K562 (cell line): ENCODE measurements at places on chromosomes 2 and 18.

GRCh38 chr2:45992021-45992740, 305.0 kb upstream of the EPAS1 start:
- no peak for DNase-seq

GRCh38 chr2:43347746-43348145, 121.3 kb upstream of the ZFP36L2 start:
- DNase-seq, result no peak

DNA sequence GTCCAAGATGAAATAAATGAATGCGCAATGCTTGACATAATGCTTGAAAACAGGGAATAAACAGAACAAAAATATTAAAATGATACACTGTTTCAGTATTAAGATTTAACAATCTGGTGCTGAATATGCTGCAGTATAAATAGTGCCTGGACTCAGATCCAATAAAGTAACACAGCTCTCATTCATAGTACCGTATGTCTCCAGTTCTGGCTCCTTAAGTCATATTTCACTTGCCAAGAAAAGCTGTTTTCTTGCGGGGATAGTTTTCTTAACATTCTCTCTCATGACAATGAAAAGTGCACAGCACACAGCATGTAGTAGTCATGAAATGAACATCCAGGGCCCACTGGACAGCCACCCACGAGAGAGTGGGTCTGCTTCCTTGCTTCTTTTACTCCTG, 74.7 kb downstream of the SATB2 start:
- DNase-seq, result no peak

- DNase-seq, result no peak
These were observed 14.7 kb upstream of the ITGB6 start for GRCh38 chr2:160214461-160215445.

- DNase-seq, result no peak
These were observed 71.2 kb upstream of the CNTNAP5 start for GRCh38 chr2:123953846-123954245.

DNA sequence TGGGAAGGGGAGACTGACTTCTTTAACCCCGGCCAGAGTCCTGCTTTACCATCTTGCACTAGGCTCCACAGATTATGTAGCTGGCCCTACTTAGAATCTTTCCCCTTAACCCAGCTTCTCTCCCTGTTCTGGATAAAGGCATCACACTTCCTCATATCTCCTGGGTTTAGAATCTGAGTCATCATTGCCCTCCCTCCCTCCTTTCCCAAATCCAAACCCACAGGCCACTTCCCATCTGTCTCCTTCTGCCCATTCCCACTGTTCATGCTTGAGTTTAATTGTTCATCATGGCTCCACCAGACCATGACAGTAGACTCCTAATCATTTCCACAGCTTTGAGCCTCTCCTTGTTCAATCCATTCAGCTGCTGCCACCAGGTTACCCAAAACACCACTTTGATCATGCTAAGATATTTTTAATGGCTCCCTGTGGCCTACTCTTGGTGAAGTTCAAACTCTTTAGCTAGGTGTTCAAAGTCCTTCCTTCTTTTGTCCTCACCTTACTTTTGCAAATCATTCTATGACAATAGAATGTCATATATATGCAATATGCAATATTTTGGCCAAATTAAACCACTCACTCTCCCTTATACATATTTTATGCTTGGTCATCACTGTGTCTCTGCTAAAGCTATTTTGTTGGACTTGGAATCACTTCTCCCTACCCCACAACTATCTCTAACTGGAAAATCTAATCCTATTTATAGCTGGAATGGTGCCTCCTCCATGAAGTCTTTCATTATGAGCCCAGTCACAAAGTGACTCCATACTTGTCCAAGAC, 5.5 kb downstream of the PDE11A start:
- DNase-seq, result no peak

GRCh38 chr2:230600285-230600684, 112.4 kb upstream of the CAB39 start:
- no peak for DNase-seq

DNA sequence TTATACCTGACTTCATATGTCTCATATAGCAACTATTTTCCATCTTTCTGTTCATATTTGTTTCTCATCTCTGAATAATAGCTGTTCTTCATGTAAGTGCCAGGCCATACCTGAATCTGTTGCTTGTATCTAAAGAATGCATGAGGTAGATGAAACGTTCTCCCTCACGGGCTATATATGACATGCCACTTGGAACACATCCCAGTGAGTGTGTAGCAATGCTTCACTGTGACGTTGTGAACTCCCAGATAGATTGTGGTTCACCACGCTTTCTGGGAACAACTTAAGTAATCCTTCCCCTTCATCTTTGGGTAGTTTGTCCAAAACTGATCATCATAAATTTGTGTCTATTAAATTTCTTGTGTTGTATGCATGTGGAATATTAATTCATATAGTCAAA, 60.1 kb downstream of the RDH14 start:
- no peak for DNase-seq

DNA sequence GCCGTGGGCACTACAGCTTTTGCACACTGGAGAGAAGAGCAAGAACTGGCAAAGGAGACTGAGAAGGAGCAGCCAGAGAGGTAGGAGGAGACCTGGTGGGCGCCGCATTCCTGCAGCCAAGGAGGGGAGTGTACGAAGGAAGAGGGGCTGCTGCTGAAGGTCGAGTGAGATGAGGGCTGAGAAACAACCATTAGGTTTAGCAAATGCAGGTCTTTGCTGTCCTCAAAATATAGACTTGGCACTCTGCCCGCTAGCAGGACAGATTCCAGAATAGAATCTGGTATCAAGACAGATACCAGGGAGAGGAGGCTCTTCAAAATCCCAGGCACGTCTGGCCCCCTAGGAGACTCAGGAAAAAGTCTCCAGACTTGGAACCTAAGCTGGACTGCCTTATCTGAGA, 83.0 kb downstream of the TGOLN2 start:
- no peak for DNase-seq

DNA sequence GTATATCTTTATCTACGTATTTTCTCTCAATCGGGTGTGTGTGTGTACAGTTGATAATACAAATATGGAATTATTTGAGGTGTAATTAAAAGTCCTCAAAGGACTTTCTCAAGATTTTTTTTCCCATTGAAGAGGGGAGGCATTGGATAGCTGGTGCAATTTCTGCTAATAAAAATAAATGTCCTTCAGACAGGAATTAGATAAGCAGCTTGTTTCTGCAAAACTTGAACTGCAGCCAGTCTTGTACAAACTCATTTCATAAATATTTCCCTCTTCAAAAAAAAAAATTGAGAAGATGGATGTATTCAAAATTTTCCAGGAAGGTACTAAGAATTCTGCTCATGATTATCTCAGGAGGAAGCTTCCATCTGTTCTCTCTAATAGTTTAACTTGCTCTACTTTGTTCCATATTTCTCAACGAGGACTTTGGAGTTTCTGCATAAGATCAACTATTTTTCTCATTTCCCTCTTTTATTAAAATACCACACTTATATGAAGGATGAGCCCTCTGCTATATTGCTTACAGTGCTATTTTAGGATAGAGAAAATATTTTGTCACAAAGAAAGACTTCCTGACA, 33.0 kb upstream of the GLS start:
- DNase-seq, result no peak

- DNase-seq, result no peak
These were observed 20.1 kb upstream of the PTH2R start for GRCh38 chr2:208386541-208386940.

DNA sequence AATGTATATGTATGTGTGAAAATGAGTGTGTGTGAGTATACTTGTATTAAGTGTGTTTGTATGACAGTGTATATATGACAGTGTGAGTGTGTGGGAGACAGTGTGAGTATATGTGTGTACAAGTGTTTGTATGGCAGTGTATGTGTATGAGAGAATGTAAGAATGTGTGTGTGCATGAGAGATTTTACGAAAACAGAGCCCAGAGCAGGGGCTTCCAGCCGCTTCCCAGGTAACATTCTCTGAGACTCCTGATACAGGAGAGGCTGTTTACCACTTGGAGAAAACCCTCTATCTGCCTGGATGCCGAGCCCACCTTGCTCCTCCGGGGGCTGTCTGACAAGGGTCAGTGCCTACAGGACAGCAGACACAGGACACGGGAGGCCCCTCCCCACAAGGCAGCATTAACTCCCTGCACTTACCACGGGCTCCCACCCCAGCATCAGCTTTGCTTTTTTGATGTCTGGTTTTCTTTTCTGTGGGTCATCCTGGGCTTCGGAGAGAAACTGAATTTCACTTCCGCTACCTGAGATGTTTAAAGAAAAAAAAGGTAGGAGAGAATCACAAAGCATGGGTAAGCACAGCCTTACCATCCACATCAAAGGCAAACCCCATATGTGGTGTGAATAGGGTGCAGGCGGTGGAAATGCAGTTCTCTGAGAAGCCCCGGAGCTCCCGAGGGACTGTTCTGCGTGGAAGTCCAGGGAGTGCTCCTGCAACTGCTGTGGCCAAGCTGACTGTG, 97.6 kb downstream of the UXS1 start:
- DNase-seq, result no peak
